ENCODE measurements at places on chromosomes 7 and 10.
A peak's percentile ranks its signal among the peaks of the same experiment; 100 is the strongest.

DNA sequence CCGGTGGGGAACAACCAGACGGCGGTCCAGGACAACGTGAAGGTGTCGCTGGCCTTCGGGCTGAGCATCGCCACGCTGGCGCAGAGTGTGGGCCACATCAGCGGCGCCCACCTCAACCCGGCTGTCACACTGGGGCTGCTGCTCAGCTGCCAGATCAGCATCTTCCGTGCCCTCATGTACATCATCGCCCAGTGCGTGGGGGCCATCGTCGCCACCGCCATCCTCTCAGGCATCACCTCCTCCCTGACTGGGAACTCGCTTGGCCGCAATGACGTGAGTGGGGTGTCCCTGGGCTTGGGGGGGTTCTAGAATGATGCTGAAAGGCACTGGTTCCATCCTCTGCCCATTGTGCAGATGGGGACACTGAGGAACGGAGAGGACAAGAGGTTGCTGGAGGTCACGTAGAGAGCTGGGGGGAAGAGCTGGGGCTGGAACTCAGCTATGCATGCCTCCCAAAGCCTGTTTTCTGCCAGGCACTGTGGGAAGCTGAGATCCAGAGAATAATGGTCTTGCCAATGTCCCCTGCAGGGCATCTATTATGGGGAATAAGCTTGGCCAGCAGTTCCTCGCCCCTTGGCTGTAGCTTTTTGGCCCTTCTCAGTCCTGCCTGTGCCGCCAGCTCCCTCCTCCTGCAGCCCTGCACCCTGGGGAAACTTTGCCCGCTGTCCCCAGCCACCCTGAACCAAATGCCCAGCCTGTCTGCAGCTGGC is 523 bp downstream of the AQP1 start:
- no peak for DNase-seq

GRCh38 chr7:137684776-137685175 is 162.0 kb downstream of the DGKI start:
- DNase-seq = no peak

GRCh38 chr7:14144538-14144937 is 155.1 kb upstream of the ETV1 start:
- no peak for DNase-seq

DNA sequence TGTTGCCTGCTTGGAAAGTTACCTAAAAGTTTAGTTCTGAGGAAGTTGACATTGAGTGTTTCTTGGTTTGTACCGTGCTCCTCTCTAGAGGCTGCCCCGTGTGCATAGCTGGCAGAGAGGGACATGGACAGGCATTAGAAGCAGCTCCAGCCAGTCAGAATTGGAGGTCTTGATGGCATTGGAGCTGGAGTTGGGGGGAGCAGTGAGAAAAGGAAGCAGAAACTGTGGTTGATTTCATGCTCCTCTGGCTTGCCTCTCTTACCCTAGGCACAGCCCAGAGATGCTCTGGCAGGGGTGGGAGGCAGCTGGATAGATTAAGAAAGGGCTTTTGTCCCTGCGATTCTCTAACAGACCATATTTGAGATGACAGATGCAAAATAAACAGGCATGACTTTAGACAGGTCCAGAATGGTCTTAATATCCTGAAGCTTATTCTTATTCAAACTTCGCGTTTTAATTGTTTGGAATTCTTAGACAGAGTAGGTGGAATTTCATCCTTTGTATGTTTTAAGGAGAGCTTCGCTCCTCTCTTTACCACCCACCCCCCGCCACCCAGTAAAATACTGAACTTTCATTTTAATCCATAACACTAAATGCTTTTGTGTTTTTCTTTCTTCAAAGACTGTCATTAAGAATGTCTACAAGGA is 73.5 kb upstream of the GLCCI1 start:
- DNase-seq = no peak

- DNase-seq = no peak
These were observed 126.9 kb downstream of the TACC2 start for GRCh38 chr10:122115874-122116273.

DNA sequence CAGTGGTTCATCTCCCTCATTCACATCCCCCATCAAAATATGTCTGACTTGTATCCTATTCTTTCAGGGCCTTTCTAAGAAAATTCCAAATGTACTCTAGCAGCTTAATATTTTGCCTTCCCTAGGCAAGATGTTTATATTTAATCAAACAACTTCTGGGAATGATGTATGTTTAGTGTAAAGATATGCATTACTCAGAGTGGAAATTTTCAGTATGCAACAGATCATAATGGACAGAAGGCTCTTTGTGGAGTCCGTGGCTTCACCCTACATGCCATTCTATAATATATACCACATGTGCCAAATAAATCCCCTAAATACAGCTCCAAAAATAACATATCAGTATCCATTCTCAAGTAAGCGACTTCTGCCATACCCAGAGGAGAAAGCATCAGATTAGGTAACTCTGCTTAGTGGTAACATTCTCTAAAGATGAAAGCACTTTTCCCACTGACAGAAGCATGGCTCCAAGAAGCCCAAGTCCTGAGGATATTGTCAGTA is 316.6 kb downstream of the KCNMA1 start:
- DNase-seq = no peak

GRCh38 chr7:18771834-18772566 is 276.5 kb downstream of the HDAC9 start:
- no peak for DNase-seq

GRCh38 chr7:47932466-47933037 is 15.7 kb downstream of the PKD1L1 start:
- no peak for DNase-seq

DNA sequence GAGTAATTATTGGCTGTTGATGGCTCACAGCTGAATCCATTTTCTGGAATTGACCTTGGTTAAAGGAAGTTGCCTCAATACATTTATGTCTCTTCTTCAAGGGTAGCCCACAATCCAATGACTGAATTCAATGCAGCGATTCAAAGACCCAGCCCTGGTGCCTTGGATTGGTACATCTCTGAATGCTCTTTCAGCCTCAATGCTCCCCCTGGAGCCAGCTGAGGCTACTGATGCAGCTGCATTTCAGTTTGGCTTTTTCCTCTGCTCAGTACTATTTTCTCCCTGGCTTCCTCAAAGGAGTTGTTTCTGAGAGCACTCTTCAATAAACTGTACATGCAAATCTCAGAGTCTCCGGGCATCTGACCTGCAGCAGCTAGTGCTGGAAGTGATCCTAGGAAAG is 633 bp upstream of the EBLN1 start:
- no peak for DNase-seq

GRCh38 chr10:61882621-61883370 is 18.7 kb upstream of the ARID5B start:
- peak; percentile 83 for DNase-seq

DNA sequence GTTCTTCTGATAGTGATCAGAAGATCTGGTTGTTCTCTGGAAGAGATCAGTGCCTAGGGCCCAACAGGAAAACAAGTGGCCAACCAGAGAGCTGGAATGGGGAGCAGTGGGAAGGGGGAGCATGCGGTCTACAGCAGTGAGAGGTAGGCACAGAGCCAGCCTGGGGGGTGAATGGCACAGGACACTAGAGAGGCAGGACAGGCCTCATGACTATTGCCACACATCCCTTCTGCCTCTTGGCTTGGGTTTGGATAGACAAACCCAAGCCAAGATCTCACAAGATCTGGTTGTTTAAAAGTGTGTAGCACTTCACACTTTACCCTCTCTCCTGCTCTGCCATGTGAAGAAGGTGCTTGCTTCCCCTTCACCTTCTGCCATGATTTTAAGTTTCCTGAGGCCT is 224.4 kb downstream of the ARHGAP12 start:
- no peak for DNase-seq

DNA sequence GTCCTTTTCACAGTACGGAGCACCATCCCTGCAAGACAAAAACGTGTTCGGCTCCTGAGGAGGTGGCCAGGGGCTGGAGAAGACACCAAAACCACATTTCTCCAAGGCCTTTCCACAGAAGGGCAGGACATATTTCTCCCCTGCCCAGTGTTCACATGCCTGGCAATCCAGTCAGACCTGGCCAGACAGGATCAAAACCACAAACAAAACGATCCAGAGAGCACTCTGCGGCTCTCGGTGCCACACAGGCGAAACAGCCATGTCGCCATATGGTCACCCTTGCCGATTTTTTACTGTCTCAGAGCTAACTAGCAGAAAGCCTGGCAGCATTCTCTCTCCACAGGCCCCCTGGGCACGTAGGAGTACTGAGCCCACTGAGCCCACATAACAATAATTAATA is 113.0 kb downstream of the ABLIM1 start:
- DNase-seq = no peak

DNA sequence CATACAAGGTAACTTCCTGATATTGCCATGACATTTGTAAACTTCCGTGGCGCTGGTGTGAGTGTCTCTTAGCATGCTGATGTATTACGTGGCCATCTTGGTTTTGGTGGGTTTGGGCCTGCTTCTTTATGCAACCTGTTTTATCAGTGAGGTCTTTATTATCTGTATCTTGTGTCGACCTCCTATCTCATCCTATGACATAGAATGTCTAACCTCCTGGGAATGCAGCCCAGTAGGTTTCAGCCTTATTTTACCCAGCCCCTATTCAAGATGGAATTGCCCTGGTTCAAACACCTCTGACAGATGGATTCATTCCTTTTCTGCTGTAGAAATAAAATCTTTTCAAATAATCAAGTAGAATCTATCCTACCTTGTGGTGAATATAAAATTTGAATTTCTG is 23.0 kb upstream of the GPR141 start:
- DNase-seq = no peak

Measured in activated effector memory CD4-positive, alpha-beta T cell treated with anti-CD3 and anti-CD28 coated beads, Interleukin-2, amount 50 U/mL, for 16 hours (primary cell).